ENCODE measurements at places on chromosomes 16 and 17.

DNA sequence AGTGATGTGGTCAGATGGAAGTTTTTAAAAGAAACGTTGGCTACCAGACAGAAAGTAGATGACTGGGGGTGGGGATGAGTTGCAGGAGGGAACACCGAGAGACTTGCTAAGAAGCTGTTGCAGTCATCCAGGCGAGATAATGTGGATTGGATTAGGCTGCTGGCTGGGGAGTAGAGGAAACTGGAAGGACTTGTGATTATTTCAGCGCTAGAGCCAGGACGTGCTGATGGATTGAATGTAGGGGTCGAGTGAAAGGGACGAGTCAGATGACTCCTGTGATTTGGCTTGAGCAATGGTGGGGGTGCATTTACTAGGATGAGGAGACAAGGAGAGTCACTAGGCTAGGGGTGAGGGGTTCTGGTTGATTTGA is 88.5 kb downstream of the CLEC16A start:
- DNase-seq, result no peak

GRCh38 chr16:80546249-80546648 is 5.5 kb downstream of the DYNLRB2 start:
- no peak for DNase-seq

GRCh38 chr16:4701791-4702465 is 8.6 kb downstream of the NUDT16L1 start:
- DNase-seq, result no peak

- no peak for DNase-seq
Observed at GRCh38 chr17:10033449-10033848, 128.4 kb upstream of the RCVRN start.

- no peak for DNase-seq
Observed at GRCh38 chr17:68288804-68289203, 2.1 kb downstream of the SLC16A6 start.

GRCh38 chr16:89541792-89542191 is 18.7 kb upstream of the RPL13 start:
- no peak for DNase-seq

GRCh38 chr17:50448643-50449042 is 20.0 kb downstream of the CHAD start:
- no peak for DNase-seq

GRCh38 chr16:11651796-11652195 is 16.5 kb upstream of the SNN start:
- DNase-seq, result no peak

- no peak for DNase-seq
Observed at GRCh38 chr17:7632492-7632894, 2.6 kb downstream of the SHBG start.

DNA sequence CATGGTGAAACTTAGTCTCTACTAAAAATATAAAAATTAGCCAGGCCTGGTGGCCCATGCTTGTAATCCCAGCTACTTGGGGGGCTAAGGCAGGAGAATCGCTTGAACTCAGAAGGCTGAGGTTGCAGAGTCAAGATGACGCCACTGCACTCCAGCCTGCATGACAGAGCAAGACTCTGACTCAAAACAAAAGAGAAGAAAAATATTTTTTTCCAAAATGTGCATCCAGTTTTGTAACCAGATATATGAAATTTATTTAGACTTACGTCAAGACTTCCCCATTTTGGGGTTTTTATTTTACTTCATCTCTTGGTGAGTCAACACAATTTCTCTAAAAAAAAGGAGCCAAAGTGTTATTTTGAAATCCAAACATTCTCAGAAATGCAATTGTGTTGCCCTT is 5.5 kb upstream of the TM4SF5 start:
- no peak for DNase-seq

- DNase-seq, result no peak
Observed at GRCh38 chr17:64377769-64378282, 12.8 kb downstream of the PECAM1 start.

GRCh38 chr17:70074236-70074830 is 692 bp upstream of the KCNJ16 start:
- DNase-seq, result no peak

DNA sequence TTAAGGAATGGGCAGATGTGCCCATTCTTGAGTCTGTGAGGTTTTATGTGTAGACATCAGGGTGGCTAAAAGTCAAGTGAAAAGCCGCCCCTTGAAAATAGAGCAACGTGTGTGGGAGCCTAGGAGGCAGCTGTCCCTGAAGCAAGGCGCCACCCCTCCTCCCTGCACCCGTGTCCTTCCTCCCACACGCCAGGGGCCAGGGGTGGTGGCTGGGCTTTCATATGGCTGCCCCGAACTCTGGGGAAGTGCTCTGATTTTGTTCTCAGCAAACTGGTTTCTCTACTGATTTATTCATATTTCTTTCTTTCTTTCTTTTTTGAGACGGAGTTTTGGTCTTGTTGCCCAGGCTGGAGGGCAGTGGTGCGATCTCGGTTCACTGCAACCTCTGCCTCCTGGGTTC is 4.7 kb downstream of the ZNF750 start:
- no peak for DNase-seq

- peak; percentile 64 for DNase-seq
Observed at GRCh38 chr17:39676198-39676819, 8.1 kb downstream of the PNMT start.

GRCh38 chr17:82314012-82314726 is 3.2 kb downstream of the CD7 start:
- no peak for DNase-seq

DNA sequence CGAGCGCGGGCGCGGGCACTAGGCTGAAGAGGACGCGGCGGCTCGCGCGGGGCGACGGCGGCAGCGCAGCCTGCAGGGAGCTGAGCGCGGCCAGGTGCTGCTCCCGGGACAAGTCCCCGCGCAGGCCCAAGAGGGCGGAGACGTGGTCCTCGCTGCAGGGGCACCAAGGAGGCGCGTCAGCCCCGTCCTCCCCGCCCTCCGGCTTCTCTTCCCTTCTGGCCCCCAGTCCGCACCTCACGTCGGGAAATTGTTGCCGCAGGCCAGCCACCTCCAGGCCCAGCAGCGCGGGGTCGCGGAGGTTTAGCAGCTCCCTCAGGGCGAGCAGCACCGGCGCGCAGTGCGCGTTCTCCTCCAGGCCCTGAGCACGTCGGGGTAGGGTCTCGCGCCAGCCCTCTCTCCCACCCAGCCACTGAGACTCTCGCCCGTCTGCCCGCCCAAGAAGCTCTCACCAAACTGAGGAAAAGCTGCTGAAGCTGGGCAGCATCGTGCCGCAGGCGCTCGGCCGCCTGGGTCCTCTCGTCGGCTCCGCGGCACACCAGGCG is 761 bp upstream of the MATCAP1 start:
- no peak for DNase-seq

DNA sequence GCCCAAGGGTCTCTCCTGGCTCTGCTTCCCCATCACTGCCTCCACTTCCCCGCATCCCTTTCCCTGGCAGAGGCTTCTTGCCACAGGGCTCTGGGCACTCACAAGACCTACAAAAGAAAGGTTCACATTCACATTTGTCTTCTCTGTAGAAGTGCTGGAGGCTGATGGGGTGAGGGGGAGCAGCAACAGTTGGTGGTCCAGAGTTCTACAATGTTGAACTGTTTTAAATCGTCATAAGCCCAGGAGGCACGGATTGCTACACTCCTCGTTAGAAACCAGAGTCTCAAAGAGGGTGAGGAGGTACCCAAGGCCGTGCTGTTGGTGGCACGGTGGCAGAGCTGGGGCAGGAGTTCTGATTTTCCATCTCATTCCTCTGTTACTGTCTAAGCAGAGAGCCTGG is 5.8 kb upstream of the RAI1 start:
- DNase-seq, result no peak

- no peak for DNase-seq
Observed at GRCh38 chr16:57630931-57631845, 2.8 kb downstream of the ADGRG1 start.

GRCh38 chr17:39755554-39756379 is 18.0 kb downstream of the GRB7 start:
- DNase-seq, result no peak

DNA sequence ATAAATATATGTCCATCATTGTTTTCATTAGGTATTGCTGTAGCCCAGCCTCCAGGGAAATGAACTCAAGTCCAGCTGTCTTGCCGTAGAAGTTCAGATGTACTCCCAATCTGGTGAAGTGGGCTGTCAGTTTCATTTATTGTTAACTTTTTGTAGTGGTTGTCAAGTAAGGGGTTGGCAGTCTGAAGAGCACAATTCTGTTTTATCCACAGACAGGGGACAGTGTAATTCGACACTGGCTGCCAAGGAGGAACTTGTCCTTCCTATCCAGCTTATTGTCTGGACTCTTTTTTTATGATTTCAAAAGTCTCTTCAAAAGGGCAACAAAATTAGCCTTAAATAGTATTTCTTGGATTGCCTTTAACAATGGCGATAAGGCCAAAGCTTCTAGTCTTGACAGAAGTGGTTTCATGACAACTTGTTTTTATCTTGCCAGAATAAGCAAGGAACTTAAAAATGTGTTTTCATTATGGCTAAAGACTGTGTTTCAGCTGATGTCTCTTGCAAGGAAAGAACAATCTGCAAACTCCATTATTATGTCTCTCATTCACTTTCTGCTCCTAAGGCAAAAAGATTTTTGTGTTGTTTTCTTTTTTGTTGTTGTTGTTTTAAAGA is 73.9 kb upstream of the TANC2 start:
- peak; percentile 5 for DNase-seq

DNA sequence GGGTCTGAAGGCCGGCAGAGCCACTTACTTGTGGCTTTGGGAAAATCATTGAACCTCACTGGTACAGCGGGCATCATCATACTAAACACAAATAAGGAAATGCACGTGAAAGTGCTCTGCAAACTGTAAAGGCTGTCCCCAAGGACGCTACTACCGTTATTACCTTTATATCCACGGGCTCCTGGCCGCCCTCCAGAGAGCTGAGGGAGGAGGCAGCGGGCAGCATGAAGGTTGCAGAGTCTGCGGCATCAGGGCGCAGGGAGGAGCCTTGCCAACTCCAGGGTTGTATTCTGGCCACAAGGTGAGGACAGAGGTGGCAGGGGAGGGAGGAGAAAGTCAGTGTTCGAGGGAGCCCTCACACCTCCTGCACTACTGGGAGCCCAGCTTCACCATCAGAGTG is 68.3 kb upstream of the GCSH start:
- no peak for DNase-seq

GRCh38 chr16:56120447-56121155 is 70.7 kb upstream of the GNAO1 start:
- no peak for DNase-seq

- DNase-seq, result no peak
Observed at GRCh38 chr17:48854774-48855476, 24.1 kb downstream of the CALCOCO2 start.

DNA sequence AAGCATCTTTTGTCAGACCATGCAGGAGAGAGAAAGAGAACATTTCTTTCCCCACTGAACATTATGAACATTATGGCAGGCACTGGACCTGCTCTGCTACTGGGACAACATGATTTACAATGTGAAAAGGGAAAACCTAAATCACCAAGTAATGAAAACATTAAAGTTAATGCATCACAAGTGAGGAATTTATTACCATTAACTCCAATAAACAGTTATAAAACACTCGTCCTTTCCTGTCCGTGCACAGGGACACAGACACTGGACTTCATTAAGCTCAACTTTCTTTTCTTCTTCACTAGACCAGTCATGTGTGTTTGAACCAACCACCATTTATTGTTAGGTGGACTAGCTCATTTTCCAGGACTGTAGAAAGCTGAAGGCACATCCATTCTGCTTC is 95.4 kb downstream of the SNX11 start:
- no peak for DNase-seq
